ENCODE measurements at places on chromosomes 6 and 20. TPM values are rescaled to one million over a fixed set of nuclear protein-coding genes. Genes with fewer than 3 reads are reported as not detected.
A peak's percentile ranks its signal among the peaks of the same experiment; 100 is the strongest.

GRCh38 chr6:164098857-164099267 lies 684.3 kb downstream of the QKI start:
- no peak overlapping the region for H3K27ac ChIP-seq
- no peak overlapping the region for H3K4me3 ChIP-seq
- H3K27me3 ChIP-seq, result no peaks in the 10 kb centered on the region
- DNase-seq, result peak; percentile 74
- no peaks in the 10 kb centered on the region for H3K36me3 ChIP-seq
- peaks cover 12% of the 10 kb centered on the region for H3K4me1 ChIP-seq

Gene CRIP3
- total RNA-seq, result not detected

GRCh38 chr20:50595988-50596693 lies 86.0 kb downstream of the PTPN1 start:
- no peak overlapping the region for H3K4me3 ChIP-seq
- DNase-seq, result no peak
- H3K27ac ChIP-seq, result no peak overlapping the region
- H3K27me3 ChIP-seq, result no peaks in the 10 kb centered on the region
- no peaks in the 10 kb centered on the region for H3K36me3 ChIP-seq

- H3K36me3 ChIP-seq, result no peaks in the 10 kb centered on the region
- DNase-seq, result no peak
- no peak overlapping the region for H3K27ac ChIP-seq
- no peaks in the 10 kb centered on the region for H3K27me3 ChIP-seq
- H3K4me3 ChIP-seq, result no peak overlapping the region
Observed at GRCh38 chr20:23226612-23227265, 123.9 kb upstream of the NXT1 start.

Gene ZBTB12
- total RNA-seq, result 1.7 TPM

Gene CTCFL
- not detected for total RNA-seq

Gene LY6G6F
- total RNA-seq, result not detected

Gene NHSL1
- total RNA-seq, result 23.1 TPM

Gene HDGFL1
- not detected for total RNA-seq

DNA sequence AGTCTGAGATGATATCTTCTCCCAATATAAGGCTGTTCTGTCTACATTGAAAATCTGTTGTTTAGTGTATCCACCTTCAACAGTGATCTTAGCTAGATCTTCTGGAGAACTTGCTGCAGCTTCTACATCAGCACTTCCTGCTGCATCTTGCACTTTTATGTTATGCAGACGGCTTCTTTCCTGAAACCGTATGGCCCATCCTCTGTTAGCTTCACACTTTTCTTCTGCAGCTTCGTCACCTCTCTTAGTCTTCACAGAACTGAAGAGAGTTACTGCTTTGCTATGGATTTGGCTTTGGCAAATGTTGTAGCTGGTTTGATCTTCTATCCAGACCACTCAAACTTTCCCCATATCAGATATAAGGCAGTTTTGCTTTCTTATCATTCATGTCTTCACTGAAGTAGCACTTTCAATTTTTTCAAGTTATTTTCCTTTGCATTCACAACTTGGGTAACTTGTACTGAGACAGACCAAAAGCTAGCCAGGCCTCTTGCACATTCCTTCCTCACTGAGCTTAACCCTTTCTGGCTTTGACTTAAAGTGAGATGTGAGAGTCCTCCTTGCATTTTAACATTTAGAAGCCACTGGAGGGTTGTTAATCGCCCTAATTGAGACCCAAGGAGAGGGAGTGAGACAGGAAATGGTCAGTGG lies 110.1 kb downstream of the PREP start:
- DNase-seq, result no peak
- no peaks in the 10 kb centered on the region for H3K4me1 ChIP-seq
- H3K27me3 ChIP-seq, result no peaks in the 10 kb centered on the region

DNA sequence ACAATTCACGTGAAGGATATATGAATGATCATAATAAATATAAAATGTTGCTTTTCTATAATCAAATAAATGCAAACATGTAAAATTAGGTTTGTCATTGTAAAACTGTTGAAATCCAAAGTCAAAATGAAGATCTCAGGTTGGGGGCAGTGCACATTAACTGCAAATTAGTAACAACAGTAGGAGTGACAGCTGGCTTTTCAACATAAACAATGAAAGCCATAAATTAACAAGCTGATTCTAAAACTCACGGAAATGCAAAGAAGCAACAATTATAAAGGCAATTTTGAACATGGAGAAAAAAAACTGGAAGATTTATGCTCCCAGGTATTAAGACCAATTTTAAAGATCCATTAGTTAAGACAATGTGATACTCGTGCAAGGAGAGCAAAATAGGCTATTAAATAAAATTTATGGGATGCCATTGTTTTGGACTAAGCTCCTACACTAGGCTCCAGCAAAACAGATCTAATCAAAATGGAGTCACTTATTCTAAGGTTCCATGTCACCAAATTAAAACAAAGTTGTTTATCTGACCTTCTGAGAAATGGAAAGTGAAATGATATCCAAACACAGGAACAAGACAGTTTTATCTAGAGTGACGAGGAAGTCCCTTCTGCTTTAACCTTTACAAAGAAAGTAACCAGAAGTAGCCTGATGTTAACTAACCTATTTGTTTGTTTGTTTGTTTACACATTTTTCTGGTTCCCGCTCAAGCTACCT lies 770.8 kb downstream of the EPHA7 start:
- no peaks in the 10 kb centered on the region for H3K36me3 ChIP-seq
- no peaks in the 10 kb centered on the region for H3K4me1 ChIP-seq
- H3K27ac ChIP-seq, result no peak overlapping the region
- no peak overlapping the region for H3K4me3 ChIP-seq

DNA sequence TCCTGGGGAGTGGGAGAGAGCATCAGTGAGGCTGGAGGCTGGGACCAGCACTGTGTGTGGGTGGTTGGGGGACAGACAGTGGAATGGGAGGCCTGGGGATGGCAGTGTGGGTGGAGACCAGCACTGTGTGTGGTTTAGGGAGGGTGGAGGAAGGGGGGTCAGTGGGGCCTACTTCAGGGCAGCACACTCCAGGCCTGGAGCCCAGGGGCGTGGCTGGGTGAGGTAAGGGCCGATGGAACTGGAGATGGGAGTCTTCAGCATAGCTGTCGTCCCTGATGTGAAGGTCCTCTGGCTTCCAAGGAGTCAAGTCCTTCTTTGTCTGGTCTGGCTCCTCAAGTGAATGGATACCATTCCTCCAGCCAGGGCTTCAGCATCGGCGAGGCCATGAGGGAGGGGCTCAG lies 18.6 kb downstream of the KCNK17 start:
- H3K36me3 ChIP-seq, result no peaks in the 10 kb centered on the region
- no peak overlapping the region for H3K27ac ChIP-seq
- no peaks in the 10 kb centered on the region for H3K27me3 ChIP-seq
- H3K4me1 ChIP-seq, result peaks cover 18% of the 10 kb centered on the region
- no peak overlapping the region for H3K4me3 ChIP-seq
- no peak for DNase-seq

DNA sequence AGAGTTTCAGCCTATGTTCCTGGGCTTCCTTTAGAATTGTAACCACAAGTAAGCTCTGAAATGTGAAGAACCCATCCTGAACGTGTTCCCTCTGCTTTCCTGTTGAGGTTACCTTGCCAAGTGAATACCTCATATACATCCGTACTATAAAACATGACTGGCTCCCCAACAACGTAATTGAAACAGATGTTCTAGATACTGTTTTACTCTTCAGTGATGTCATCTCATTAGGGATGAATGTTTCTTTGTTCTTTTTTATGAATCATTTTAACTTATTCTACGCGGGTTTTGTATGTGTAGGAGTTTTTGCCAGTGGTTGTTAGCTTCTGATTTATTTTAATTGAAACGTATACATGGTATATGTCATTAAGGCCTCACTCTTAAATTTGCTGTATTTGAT lies 166.8 kb downstream of the SAMD5 start:
- no peaks in the 10 kb centered on the region for H3K27me3 ChIP-seq
- no peak overlapping the region for H3K4me3 ChIP-seq
- no peaks in the 10 kb centered on the region for H3K36me3 ChIP-seq
- H3K4me1 ChIP-seq, result no peaks in the 10 kb centered on the region

Gene HMGCLL1
- 1.7 TPM for total RNA-seq

Gene OSBPL2
- total RNA-seq, result 51.3 TPM

Gene PDE10A
- 15.0 TPM for total RNA-seq

Gene BANF2
- not detected for total RNA-seq

GRCh38 chr6:2764610-2765165 lies 505 bp upstream of the WRNIP1 start:
- H3K4me3 ChIP-seq, result peak overlapping the region; percentile 55
- H3K27ac ChIP-seq, result peak overlapping the region; percentile 92
- H3K27me3 ChIP-seq, result no peaks in the 10 kb centered on the region
- no peak for DNase-seq
- peaks cover 39% of the 10 kb centered on the region for H3K4me1 ChIP-seq
- no peaks in the 10 kb centered on the region for H3K36me3 ChIP-seq

DNA sequence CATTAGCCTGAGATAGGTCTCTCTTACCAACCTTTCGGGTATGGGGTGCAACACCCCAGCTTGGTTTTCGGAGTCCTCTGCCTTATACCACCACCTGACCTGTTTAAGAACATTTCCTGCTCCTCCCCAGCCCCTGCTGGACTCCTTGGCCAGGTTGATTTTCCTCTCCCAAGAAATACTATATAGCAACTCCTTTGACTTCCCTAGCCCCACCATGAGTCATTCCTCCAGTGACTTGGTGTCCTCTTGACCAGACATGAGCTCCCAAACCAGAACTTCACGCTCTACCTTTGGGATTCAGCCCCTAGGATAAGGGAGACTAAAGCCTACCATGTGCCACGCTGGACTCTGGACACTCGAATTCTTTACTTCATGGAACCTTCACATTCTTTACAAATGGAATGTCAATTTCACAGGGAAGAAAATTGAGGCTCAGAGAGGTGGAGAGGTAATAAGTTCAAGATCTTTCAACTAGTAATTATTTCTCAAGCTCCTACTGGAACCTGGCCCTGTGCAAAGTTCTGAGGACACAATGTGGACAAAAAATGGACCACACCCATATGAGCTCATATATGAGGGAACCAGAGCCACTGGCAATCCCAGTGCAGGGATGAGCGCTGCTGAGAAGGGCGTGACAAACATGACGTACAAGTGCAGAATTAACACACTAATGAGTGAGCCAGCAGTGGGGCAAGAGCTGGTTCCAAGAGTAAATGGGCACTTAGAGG lies 48.2 kb downstream of the SIRPA start:
- H3K36me3 ChIP-seq, result peaks cover 4% of the 10 kb centered on the region
- H3K27me3 ChIP-seq, result no peaks in the 10 kb centered on the region
- peaks cover 37% of the 10 kb centered on the region for H3K4me1 ChIP-seq
- no peak for DNase-seq

Gene UNC93A
- total RNA-seq, result 2.0 TPM

- no peaks in the 10 kb centered on the region for H3K36me3 ChIP-seq
- no peaks in the 10 kb centered on the region for H3K4me1 ChIP-seq
- H3K27ac ChIP-seq, result no peak overlapping the region
- no peak for DNase-seq
- H3K27me3 ChIP-seq, result no peaks in the 10 kb centered on the region
Observed at GRCh38 chr6:153101461-153101860, 29.6 kb downstream of the RGS17 start.

- no peak overlapping the region for H3K4me3 ChIP-seq
- no peak for DNase-seq
- H3K27me3 ChIP-seq, result no peaks in the 10 kb centered on the region
- H3K27ac ChIP-seq, result no peak overlapping the region
- no peaks in the 10 kb centered on the region for H3K4me1 ChIP-seq
Observed at GRCh38 chr20:17628101-17628841, 53.8 kb downstream of the RRBP1 start.

Gene VWA7
- total RNA-seq, result 0.74 TPM

Gene SPTLC3
- total RNA-seq, result 5.9 TPM

Gene OSTM1
- 34.4 TPM for total RNA-seq

GRCh38 chr20:15506311-15506710 lies 1066.9 kb downstream of the KIF16B start:
- H3K27ac ChIP-seq, result no peak overlapping the region
- no peak overlapping the region for H3K4me3 ChIP-seq
- DNase-seq, result no peak

Gene LINC00237
- total RNA-seq, result not detected

GRCh38 chr20:62239278-62239879 lies 1.1 kb downstream of the OSBPL2 start:
- peaks cover 12% of the 10 kb centered on the region for H3K36me3 ChIP-seq
- H3K4me1 ChIP-seq, result peaks cover 61% of the 10 kb centered on the region
- DNase-seq, result no peak
- peak overlapping the region; percentile 86 for H3K27ac ChIP-seq
- H3K4me3 ChIP-seq, result peak overlapping the region; percentile 78
- H3K27me3 ChIP-seq, result no peaks in the 10 kb centered on the region

Gene NOX3
- total RNA-seq, result not detected

GRCh38 chr6:80480421-80481157 lies 374.1 kb downstream of the BCKDHB start:
- no peaks in the 10 kb centered on the region for H3K36me3 ChIP-seq
- no peaks in the 10 kb centered on the region for H3K4me1 ChIP-seq
- H3K4me3 ChIP-seq, result no peak overlapping the region
- no peaks in the 10 kb centered on the region for H3K27me3 ChIP-seq
- no peak for DNase-seq

- no peak overlapping the region for H3K4me3 ChIP-seq
- peak overlapping the region; percentile 76 for H3K27ac ChIP-seq
- DNase-seq, result no peak
- no peaks in the 10 kb centered on the region for H3K36me3 ChIP-seq
- H3K4me1 ChIP-seq, result peaks cover 35% of the 10 kb centered on the region
Observed at GRCh38 chr6:129672881-129673631, 36.9 kb downstream of the ARHGAP18 start.

DNA sequence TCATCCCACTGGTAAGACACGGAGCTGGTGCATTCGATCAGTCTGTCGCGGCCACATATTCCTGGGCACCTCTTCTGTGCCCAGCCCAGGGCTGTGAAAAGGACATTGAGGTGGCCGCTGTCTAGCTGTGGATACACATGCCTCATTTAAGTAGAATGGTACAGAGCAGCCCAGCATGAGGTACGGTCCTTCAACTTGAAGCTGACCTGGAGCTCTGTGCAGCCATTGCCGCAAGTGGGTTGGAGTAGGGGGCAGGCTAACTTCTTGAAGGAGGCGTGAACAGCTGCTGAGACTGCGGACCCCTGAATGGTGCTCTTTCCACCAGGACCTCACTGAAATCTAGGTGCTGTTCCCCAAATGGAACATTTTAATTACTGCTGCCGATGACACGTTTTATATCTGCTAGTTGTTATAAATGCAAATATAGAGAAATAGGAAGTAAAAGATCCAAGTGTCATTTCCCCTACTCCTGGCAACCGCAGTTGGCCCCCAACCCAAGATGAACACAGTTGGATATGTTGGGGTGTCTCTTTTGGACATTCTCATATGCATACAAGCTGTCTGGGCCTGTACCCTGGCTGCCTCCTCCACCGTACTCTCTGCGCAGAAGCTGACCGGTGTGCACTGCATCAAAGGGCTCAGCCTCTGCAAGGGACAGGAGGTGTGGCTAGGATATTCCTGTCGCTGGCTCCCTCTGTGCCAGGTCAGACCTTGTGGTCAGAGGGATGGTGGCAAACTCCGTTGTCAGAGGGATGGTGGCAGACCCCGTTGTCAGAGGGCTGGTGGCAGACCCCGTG lies 86.1 kb downstream of the CDC5L start:
- H3K27ac ChIP-seq, result no peak overlapping the region
- no peak for DNase-seq

Gene MUC22
- 2.9 TPM for total RNA-seq

Gene EFCAB8
- not detected for total RNA-seq

- no peaks in the 10 kb centered on the region for H3K4me1 ChIP-seq
- no peak overlapping the region for H3K27ac ChIP-seq
- DNase-seq, result no peak
- H3K4me3 ChIP-seq, result no peak overlapping the region
Observed at GRCh38 chr6:48031711-48032110, 79.3 kb downstream of the PTCHD4 start.
